Nasal cavity respiratory epithelium epithelial cell of viscerocranial mucosa (primary cell): ENCODE measurements at places on chromosomes 5 and 9. TPM values are rescaled to one million over a fixed set of nuclear protein-coding genes. Genes with fewer than 3 reads are reported as not detected.

Gene ORM1
- not detected in 2 replicates for total RNA-seq

Gene SPTLC1
- 140 and 146 TPM in 2 replicates for total RNA-seq

Gene COMMD10
- total RNA-seq = 31.4 and 31.8 TPM in 2 replicates

Gene CATSPER3
- 0.21 and 0.34 TPM in 2 replicates for total RNA-seq

Gene RCL1
- total RNA-seq = 27.7 and 37.3 TPM in 2 replicates
